ENCODE measurements at places on chromosomes 4 and X.
A peak's percentile ranks its signal among the peaks of the same experiment; 100 is the strongest.

- peak; percentile 29 for DNase-seq
Observed at GRCh38 chr4:1246111-1246881, 2.6 kb downstream of the CTBP1 start.

DNA sequence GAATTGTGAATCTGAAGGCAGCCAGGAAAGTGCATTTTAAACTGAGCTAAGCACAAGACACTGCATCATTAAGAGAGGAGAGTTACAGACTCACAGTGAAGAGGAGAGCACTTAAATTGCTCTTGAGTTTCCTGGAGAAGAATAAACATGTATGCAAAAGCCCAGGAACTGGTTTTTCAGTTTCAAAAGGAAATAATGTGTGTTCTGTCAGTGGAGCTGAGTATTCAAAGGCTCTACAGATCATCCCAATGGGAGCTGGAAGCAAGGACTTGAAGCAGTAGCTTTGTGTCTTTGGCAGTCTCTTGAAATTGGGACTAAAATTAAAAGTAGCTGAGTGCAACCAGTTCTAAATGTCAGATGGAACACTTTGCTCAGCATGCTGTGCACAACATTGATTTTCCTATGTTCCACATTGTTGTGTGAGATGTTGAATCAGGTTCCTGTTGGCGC lies 147.5 kb upstream of the ANK2 start:
- DNase-seq: no peak

- DNase-seq: no peak
Observed at GRCh38 chrX:29407357-29407756, 808.0 kb upstream of the MAGEB2 start.

- no peak for DNase-seq
Observed at GRCh38 chr4:38677441-38677840, 13.4 kb downstream of the KLF3 start.

DNA sequence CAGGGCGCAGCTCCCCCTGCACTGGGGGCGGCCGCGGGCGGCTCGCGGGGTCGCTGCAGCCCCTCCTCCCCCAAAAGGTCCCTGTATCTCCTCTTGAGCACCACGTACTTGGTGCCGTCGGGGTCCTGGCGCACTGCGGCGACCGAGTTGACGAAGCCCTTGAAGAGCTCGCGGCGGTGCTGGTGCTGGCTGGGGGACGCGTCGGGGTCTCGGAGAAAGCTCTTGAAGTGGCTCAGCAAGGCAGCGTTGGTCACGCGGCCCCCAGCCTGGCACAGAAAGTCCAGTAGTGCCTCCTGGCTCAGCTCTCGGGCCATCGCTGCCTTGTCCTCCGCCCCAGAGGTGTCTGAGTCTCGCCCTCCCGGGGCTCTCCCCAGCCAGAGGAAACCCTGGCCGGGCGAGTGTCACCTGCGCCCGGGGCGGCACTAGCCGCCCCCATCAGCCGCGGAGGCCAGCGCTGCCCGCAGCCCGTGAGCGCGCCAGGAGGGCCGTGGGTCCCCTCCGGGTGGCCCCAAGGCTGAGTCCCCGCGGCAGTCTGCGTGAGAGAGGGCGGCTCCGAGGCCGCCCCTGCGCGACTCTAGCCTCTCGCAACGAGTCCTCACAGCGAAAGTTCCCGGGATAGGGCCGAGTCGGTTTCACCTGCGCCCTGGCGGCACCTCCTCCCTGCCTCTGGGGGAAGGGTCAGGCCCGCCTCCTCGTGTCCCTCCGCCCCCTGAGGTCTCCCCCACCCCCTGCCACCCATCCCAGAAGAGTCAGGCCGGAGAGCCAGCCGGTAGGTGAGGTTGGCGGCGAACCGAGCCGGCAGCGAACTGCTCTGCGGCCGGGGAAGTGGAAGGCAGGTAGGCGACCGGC lies at the start of gene SOWAHB:
TSS of gene SOWAHB (minus strand) at position 609 of the 849 bp plus-strand sequence. CDS start at position 314, 295 bp downstream.
- DNase-seq: peak; percentile 21

GRCh38 chrX:10326578-10326977 lies 169.8 kb downstream of the CLCN4 start:
- no peak for DNase-seq

- no peak for DNase-seq
Observed at GRCh38 chr4:98630737-98631454, 27.5 kb downstream of the TSPAN5 start.

DNA sequence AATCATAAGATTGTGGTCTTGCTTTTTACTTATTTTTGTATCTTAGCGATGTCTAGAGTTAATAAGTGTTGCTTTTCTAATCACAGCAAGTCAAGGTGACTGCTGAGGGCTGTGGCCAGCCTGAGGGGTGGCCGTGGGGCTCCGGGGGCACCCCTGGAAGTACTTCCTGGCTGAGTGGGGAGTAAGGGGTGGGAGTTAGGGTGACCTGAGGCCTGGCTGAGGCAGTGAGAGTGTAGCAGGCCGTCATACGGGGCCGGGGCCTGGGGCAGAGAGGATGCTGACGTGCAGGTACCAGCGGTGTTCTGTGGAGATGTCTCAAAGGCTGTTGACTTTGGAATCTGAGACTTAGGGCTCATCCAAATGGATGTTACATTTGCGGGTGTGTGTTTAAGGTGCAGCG lies 29.3 kb downstream of the PIGG start:
- DNase-seq: no peak

- peak; percentile 25 for DNase-seq
Observed at GRCh38 chr4:56863441-56864139, 42.1 kb upstream of the SPINK2 start.

GRCh38 chr4:13656569-13657405 lies 29.3 kb upstream of the BOD1L1 start:
- DNase-seq: peak; percentile 23

GRCh38 chr4:142378179-142378578 lies 467.9 kb downstream of the INPP4B start:
- no peak for DNase-seq

GRCh38 chrX:17359500-17359899 lies 15.5 kb upstream of the NHS start:
- DNase-seq: no peak

- DNase-seq: no peak
Observed at GRCh38 chrX:154717824-154718223, 33.1 kb downstream of the GAB3 start.

- DNase-seq: no peak
Observed at GRCh38 chr4:44535981-44536380, 87.4 kb upstream of the KCTD8 start.

GRCh38 chr4:5747738-5748375 lies 36.9 kb downstream of the EVC start:
- DNase-seq: no peak

DNA sequence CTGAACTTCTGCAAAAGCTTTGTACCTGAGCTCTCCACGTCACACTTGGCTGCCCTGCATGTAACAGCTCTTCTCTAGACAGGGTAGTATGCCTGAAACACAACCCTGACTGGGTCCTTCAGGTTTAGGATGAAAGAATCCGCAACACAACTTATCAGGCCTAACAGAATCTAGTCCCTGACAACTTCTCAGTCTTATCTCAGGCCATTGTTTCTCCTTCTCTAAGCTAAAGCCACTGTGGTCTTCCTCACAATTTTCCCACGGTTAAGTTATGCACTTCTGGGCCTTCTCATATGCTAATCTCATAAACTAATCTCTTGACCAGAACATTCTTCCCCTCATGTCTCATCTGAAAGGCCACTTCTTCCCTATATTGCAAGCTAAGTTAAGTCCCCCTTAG lies 10.8 kb upstream of the TMPRSS11B start:
- DNase-seq: no peak

GRCh38 chr4:7822877-7823276 lies 116.8 kb downstream of the AFAP1 start:
- DNase-seq: no peak

DNA sequence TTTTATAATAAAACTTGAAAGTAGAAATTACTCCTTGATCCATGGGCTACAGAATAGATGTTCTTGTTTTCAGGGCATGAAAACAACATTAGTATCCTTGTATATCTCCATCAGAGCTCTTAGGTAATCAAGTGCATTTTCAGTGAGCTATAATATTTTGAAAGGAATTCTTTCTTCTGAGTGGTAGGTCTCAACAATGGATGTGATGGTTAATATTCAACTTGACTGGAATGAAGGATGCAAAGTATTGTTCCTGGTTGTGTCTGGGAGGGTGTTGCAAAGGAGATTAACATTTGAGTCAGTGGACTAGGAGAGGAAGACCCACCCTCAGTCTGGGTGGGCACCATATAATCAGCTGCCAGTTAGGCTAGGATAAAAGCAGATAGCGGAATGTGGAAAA lies 100.1 kb downstream of the LCORL start:
- no peak for DNase-seq

GRCh38 chr4:4852591-4853362 lies 6.7 kb upstream of the MSX1 start:
- peak; percentile 57 for DNase-seq

- no peak for DNase-seq
Observed at GRCh38 chr4:81836716-81837115, 365.0 kb upstream of the RASGEF1B start.

DNA sequence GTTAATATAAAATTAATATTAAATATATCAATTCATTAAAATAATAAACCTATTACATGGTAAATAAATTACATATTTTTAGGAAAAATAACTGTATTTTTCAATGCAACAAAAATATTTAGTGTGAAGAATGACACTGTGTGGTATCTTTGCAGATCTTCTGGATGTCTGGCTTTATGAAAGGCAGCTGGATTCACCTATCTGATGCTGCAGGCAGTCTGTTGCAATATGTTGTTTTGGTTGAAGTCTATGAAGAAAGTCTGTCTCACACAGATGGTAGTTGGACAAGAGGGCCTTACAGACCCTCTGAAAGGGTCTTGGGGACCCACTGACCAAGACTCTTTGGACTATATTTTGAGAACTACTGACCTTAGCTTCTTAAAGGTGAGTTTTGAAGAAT lies 89.1 kb upstream of the TMEM150C start:
- no peak for DNase-seq
